GM20000 (cell line): ENCODE measurements at places on chromosomes 2 and 18.

DNA sequence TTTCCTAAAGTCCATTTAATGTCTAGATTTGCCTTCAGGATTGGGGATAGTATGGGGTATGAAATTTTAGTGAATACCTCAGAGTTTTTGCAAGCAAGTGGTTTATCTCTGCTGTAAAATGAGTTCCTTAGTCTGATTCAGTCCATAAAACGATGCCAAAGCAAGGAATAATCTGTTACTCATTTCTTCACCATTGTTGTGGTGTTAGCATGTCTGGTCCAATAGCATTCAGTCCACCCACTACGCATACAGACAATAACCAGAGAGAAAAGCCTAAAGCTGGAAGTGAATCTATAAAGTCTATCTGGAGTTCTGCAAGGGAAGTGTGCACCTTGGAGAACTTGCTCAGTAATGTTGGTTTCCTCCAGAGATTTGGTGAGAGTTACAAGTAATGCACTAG, 12.9 kb upstream of the DPP4 start:
- DNase-seq, result no peak

- no peak for DNase-seq
These were observed 202.8 kb downstream of the DNER start for GRCh38 chr2:229511524-229511923.

DNA sequence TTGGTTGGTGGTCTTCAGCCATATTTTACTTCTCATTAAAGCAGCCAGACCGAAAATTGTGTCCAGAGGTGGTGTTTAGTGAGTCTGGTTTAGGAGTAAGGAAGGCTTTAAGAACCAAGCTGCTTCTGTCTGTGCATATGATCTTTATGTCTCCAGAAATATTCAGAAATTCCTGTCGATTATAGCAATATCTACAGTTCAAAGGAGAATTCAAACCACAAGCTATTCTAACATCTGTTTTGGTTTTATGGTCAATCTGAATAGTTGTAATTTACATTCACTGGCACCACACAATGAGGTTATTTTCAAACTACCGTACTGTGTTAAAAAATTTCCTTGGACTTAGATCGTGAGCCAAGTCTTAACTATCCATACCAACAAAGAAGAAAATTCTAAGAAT, 11.3 kb downstream of the UPP2 start:
- DNase-seq, result no peak

- no peak for DNase-seq
These were observed 15.0 kb upstream of the CPS1 start for GRCh38 chr2:210541290-210541902.

- DNase-seq, result no peak
These were observed 260.5 kb downstream of the CYP26B1 start for GRCh38 chr2:71887196-71887595.

DNA sequence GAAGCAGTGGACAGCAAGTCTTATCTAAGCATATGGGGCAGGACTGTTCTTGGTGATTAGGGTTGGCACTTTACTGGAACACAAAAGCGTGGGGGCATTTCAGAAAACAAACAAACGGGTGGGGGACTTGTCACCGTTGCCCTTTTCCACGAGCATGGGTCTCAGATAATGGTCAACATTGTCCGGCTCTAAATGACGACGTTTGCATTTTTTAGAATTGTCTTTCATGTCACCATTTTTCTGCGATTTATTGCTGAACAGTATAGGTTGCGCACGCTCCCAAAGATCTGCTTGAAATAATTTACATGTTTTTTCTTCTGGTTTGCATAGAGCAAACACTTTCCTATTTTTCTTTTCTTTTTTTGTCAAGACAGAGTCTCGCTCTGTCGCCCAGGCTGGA, 46.6 kb upstream of the TBC1D8 start:
- DNase-seq, result no peak

GRCh38 chr2:46123013-46123412, 174.2 kb upstream of the EPAS1 start:
- DNase-seq, result no peak

DNA sequence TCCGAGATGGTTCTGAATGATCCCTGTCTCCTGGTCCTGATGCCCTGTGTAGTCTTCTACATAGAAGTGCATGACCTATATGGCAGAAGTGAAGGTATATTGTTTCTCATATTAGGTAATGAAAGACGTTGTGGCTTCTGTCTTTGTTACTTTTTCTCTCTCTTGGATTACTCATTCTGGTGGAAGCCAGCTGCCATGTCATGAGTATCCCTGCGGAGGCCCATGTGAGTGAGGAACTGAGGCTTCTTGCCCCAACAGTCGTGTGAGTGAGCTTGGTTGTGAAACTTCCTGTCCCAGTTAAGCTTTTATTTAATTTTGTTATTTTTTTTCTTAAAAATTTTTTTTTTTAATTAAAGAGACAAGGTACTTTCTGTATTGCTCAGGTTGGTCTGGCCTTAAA, 134.7 kb downstream of the UBR3 start:
- DNase-seq, result no peak

DNA sequence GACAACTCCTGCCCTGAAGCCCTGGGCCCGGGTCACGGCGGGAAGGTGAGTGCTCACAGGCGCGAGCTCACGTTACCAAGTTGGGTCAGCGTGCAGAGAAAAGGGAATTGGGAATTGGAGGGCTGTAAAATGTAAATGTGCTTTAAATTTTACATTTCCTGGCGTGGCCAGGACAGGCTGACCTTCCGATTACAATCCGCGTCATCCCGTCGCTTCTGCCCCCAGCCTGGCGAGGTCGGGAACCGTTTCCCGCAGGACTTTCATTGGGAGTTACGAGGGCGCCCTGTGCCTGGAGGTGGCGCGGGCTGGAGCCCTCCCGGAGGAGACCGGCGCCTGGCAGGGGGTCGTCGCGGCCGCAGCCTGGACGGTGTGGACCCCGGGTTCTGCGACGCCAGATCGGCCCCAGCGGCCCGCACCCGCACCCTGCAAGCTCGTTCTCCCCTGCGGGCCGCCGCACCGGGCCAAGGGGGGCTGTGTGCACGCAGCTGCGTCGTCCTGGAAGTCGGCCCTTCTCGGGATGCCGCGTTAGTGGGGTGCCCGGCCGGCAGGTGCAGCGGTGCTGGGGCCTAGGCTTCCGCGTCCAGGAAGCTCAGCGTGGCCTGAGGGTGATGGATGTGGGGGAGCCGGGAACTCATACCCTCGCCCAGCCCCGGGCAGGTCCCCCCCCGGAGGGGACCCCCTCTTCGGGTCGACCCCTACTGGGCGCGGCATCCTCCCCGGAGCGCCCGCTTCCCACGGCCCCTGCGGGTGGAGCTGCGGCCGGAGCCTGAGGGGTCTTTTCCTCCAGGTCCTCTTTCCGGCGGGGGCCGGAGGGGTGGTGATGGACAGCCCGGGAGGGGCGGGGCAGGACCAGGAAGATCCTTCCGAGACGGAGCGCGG, 63.9 kb downstream of the LRRFIP1 start:
- DNase-seq, result no peak

DNA sequence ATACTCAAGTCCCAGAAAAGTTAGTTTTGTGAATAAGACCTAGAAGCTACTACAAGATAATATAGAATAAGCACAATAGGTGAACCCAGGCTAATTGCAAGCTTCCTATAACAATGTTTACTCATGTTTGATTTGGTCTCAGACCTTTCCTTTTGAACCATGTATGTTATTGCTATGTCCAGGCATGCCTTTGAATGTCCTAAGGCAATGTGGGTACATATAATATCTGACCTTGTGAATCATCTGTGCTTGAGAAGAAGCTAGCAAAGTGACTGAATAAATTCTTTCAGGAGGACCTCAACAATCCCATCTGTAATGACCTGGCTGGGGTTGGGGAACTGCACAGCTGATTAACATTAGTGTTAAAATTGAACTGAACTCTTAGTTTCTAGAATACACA, 1285.9 kb upstream of the CELF4 start:
- DNase-seq, result no peak

- DNase-seq, result no peak
These were observed 30.6 kb upstream of the CREB1 start for GRCh38 chr2:207499114-207499513.

DNA sequence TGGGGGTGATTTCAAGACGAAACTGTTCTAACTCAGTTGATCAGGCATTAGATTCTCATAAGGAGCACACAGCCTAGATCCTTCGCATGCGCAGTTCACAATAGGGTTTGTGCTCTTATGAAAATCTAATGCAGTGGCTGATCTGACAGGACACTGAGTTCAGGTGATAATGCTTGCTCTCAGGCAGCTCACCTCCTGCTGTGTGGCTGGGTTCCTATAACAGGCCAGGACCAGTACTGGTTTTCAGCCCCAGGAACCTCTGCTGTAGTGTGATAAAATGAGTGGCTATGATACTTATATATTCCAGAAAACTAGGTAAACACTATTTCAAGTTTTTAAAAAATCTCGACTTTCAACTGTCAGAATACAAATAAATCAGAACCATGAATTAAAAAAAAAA, 271.4 kb downstream of the GALNT13 start:
- DNase-seq, result no peak

DNA sequence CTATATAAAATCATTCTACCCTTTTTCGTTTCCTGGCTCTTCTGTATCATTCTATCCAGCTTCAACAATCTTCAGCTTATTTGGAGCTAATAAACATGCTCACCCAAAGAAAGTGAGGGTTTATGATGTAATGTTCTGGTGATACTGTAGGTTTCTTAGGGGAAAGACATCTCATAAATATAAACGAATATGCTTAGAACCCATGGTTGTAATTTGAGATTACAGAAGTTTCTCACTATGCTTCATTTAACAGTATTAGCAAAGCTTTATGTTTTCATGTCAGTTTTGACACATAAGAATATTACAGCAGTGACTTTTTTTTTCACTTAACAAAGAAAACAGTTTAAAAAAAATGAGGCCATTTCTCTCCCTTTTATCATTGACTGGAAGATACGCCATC, 11.8 kb upstream of the PEX13 start:
- DNase-seq, result no peak

DNA sequence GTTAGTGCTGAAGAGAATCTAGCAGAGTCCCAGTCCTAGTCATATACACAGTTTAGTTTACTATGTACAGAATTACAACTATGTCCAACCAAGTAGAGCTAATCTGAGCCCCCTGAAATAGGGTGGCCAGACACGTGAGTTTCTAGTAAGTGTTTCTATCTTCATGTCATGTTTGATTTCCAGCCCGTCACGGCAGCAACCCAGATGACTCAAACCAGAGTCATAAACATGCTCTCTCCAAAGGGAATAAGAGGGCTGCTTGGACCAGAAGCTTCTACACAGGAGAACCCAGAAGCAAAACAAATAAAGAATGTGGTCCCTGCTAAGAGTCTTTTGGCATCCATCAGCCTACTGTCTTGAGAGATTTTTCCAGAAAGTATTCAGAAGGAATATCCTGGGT, 64.9 kb upstream of the WIPF1 start:
- DNase-seq, result no peak

DNA sequence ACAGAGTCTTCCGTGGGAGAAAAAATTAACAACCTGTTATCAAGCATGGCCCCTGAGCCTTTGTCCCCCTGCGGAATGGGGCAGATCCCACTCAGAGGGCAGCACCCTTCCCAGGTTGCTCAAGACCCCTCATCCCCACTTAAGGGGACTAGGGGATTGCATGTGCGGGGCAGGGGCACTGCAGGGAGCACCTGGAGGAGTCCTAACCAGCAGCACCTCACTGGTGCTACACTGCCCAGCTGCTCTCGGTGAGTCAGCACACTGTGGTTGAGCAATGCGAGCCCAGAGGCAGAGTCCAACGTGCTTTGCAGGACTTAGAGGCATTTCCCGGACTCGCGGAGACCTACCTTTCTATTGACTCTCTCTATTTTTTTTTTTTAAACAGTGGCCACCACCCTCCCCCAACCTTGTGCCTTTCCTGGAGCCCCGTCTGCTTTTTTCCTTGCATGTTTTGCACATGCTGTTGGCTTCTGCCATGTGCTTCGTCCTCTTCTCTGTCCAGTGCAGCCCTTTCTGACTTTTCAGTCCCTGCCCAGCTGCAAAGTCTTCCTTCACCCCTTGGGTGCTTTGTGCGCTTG, 74.0 kb downstream of the IL1R2 start:
- DNase-seq, result no peak

DNA sequence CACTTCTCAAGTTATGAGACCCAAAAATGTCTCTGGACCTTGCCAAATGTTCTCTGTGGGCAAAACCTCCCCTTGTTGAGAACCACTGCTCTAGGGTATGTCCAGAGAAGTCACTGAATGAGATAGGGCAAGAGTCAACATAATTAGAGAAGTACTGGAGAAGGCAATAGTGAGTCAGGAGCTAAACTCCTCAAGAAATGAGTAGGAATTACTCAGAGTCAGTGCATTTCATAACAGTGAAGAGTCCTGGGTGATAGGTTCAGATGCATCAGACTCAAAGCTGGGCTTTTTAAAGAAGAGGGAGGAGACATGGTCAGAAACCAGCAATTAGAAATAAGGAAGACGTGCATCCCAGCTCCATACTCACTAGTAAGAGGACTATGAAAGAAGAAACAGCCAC, 38.6 kb upstream of the IHH start:
- no peak for DNase-seq

DNA sequence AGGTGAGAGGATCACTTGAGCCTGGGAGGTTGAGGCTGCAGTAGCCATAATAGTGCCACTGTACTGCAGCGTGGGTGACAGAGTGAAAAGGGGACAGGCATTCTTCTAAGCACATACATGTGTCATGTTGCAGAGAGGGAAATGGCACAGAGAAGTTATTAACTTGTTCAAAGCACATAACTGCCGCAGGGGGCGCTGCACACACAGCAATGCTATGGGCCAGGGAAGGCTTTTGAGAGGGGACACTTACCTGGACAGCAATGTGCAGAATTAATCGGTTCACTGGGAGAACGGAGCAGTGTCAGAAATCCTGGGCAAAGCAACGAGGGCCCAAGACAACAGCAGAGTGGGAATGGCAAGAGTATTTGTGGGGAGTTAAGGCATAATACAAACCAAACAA, 2.4 kb downstream of the SCYGR8 start:
- DNase-seq, result no peak

DNA sequence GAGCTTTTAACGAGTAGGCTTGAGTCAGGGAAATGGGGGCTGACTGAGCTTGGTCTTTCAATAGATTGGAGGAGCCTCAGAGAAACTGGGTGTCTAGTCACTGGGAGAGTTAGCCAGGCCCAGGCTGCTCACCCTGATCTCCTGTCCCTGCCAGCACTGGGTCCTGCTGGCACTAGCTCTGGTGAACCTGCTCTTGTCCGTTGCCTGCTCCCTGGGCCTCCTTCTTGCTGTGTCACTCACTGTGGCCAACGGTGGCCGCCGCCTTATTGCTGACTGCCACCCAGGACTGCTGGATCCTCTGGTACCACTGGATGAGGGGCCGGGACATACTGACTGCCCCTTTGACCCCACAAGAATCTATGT, 720 bp downstream of the KRTCAP3 start:
- DNase-seq, result no peak

- no peak for DNase-seq
These were observed 19.2 kb upstream of the SIGLEC15 start for GRCh38 chr18:45806226-45806625.

GRCh38 chr2:214652473-214652872, 157.0 kb downstream of the BARD1 start:
- DNase-seq, result no peak

GRCh38 chr2:105909215-105909614, 164.5 kb downstream of the NCK2 start:
- DNase-seq, result no peak
